ENCODE measurements at places on chromosomes 12 and 14.

GRCh38 chr12:19692091-19692490, 252.8 kb downstream of the AEBP2 start:
- DNase-seq, result no peak

DNA sequence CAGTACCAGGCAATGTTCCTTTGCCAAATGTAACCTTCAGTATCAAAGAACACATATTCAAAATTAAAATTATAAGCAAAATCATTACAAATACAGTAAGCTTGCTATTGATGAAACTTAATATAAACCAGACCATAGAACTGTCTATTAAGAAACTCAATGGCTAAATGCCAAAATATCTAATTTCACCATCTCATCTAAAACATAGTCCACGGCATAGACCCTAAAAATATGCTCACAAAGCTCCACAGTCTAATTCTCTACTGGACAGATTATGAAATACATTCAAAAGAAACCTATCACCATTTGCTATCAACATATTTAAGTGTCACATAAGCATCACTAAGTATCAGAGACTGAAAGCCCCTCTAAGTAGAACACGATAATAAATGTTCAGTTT, 25.2 kb downstream of the DUSP16 start:
- no peak for DNase-seq

GRCh38 chr12:86683568-86684304, 427.5 kb upstream of the MGAT4C start:
- peak; percentile 9 for DNase-seq

- peak; percentile 80 for DNase-seq
Measured at GRCh38 chr14:50018201-50018932, 98.0 kb downstream of the VCPKMT start.

DNA sequence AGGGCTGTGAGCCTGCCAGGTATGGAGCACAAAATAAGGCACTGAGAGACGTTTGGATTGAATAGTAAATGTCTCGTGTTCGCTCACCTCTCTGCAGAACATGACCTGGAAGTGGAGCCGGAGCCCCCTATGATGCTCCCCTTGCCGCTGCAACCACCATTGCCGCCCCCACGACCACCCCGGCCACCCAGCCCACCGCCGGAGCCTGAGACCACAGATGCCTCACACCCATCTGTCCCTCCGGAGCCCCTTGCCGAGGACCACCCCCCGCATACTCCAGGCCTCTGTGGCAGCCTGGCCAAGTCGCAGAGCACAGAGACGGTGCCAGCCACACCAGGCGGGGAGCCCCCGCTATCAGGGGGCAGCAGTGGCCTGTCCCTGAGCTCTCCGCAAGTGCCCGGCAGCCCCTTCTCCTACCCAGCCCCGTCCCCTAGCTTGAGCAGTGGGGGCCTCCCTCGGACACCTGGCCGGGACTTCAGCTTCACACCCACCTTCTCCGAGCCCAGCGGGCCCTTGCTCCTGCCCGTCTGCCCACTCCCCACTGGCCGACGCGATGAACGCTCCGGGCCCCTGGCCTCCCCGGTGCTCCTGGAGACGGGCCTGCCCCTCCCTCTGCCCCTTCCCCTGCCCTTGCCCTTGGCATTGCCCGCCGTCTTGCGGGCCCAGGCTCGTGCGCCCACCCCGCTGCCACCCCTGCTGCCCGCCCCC, 18.7 kb downstream of the SETD1B start:
- DNase-seq, result no peak

DNA sequence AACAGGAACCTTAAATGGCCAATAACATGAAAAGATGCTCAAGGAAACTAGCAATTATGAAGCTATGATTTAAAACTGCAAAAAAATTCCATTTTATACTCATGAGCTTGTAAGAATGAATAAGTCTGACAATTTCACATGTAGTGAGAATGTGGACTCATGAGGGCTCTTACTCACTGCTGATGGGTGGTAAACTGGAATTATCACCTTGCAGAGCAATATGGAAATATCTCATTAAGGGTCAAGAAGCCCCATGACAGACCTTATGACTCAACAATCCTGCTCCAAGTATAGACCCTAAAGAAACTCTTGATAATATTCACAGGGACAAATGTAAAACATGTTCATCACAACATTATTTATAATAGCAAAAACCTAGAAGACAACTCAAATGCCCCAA, 23.5 kb upstream of the SMAGP start:
- DNase-seq, result no peak

DNA sequence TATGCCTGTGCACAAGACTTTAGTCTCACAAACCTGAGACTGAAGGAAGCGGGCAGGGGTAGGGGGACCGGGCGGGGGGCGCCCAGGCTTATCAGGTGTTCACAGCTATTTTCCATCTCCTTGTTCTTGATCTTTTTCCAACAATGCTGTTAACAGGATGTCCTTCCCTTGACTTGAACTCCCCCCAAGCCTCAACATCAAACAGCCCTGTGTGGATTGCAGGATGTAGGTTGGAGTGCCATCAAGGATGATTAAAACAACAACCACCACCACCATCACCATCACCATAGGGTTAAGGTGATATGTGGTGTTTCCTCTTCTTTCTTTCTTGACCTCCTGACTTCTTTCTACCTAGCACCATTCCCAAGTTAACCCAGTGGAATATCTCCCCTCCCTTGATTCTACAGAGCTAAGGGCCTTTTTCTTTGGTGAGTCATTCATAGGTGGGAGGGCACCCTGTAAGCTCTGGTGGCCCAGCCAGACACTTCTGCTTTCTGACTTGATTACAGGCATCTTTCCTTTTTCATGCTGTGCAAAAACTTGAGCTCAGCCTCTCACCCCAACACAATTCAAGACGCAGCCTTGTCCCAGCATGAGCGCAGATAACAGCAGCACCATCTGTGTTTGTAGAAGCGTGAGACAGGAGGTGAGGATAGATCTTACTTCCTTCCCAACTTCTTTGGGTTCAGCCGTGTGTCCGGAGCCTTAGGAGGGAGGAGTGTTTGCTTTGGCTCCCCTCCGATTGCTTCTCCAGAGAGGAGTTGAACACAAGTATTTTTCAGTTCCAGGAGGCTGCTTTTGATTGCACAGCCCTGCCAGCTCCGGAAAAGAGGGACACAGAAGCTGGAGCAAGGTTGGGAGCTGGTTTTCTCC, 26.8 kb downstream of the FLVCR2 start:
- DNase-seq, result no peak

- no peak for DNase-seq
Measured at GRCh38 chr14:93591506-93591905, 160.8 kb downstream of the UNC79 start.

DNA sequence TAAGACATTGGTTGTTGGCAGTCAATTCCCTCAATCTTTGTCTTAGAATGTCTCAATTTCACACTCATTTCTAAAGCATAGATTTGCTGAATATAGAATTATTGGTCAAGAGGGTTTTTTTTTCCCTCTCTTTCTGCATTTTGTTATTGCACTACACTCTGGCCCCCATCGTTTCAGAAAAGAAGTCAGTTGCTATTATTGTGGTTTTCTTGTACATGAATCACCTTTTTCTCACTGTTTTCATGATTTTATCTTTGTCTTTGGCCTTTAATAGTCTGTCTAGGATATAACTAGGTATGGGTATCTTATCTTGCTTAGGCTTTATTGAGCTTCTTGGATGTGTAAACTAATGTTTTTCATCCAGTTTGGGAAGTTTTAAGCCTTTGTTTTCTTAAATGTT, 194.3 kb upstream of the DAAM1 start:
- peak; percentile 66 for DNase-seq

GRCh38 chr12:104048811-104049210, 1.2 kb downstream of the GLT8D2 start:
- DNase-seq, result no peak

GRCh38 chr12:88188180-88188579, 46.1 kb downstream of the TMTC3 start:
- DNase-seq, result peak; percentile 50

GRCh38 chr14:68468437-68469207, 324.2 kb downstream of the ZFP36L1 start:
- peak; percentile 94 for DNase-seq

DNA sequence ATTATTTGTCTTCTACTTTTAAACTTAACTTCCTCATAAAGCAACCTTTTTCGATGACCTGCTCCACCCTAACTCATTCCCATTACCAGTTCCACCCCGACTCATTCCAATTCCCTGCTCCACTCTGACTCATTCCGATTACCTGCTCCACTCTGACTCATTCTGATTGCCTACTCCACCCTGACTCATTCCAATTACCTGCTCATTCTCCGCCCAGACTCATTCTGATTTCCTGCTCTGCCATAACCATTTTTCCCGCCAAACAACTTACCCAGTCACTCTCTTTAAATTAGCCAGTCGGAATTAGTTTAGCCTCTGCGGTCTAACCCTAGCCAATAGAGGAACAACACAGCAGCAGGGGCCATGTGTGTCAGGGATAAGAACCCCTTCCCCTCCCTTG, 249.1 kb downstream of the DPY19L2 start:
- DNase-seq, result peak; percentile 64

- DNase-seq, result no peak
Measured at GRCh38 chr12:65827827-65828231, 3.5 kb downstream of the HMGA2 start.

GRCh38 chr12:130947028-130947613, 6.6 kb upstream of the ADGRD1 start:
- DNase-seq, result no peak

GRCh38 chr14:24136684-24137528, 912 bp downstream of the PSME1 start:
- no peak for DNase-seq

DNA sequence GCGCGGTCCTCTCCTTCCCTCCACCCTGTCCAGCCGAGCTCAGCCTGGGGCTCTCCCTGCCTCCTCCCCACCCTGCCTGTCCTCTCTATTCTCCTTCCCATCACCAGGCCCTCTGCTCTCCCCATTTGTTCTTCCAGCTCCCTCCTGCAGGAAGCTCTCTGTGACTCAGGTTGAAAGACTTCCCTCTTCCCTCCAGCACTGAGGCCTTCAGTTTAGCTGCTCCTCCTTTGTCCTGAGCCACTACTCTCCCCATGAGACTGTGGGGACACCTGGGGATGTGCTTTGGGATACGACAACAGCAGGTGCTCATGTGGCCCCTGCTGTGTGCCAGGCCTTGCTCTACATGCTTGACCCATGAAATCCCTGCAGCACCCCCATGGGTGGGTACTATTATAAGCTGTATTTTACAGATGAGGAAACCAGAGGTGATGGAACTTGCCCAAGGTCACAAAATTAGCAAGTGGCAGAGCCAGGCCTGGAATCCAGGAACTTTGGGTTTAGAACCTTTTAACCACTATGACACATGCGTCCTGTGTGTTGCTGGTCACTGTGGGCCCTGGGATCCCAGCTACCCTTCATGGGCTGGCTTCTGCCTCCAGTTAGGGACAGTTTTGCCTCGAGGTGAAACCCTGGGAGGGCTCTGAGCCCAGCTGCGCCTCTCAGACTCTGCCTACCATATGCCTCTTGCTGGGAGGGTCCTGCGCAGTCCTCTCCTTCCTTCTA, 5.5 kb downstream of the KRT80 start:
- DNase-seq, result peak; percentile 97

- DNase-seq, result no peak
Measured at GRCh38 chr12:68340404-68341270, 8.5 kb upstream of the MDM1 start.

DNA sequence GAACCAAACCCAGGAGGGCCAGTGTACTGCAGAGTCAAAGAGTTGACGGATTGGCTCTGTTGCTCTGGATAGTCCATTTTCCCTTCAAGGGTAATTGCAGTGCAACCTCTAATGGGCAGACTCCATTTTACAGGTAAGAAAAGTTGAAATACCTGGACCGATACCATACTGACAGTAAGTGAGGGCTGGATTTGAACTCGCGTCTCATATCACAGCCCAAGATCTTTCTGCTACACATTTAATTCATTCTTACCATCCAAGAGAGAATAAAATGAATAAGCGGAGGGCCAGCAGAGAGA, 356 bp upstream of the ZC3H14 start:
- no peak for DNase-seq

GRCh38 chr14:24279301-24280186, 8.1 kb upstream of the RABGGTA start:
- DNase-seq, result peak; percentile 32

DNA sequence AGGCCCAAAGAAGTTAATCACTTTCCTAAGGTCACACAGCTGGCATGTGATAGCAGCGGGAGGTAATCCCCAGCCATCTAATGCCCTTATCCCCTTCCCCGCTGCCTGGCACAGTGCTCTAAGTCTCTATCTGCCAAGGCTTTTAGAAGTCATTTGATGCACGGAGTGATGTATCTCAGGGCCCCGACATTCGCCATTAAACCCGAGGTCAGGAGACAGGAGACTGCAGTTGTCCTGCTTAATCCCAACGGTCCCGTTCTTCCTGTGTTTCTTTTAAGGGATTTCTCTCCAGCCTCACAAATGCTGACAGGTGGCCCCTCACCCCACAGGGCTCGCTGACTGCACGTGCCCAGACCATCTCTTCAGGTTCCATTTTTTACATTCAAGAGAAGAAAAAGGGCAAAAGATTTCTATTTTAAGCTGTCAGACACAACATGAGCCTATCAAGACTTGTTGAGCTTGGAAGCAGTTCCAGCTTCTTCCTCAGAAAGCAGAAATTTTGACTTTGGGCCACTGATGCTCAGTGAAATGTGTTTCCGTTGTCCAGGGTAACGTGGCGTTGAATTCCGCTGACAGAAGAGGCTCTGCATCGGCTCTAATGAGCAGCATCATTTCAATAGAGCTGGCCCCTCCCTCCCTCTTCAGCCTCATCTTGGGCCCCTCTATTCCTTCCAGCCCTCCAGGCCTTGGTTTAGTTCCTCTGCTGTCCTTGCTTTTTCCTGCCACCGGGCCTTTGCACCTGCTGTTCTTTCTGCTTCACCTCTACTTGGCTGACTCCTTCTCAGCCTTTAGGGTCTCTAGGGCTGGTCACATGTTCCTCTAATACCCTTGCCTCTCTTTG, 171.5 kb downstream of the CHST11 start:
- no peak for DNase-seq

DNA sequence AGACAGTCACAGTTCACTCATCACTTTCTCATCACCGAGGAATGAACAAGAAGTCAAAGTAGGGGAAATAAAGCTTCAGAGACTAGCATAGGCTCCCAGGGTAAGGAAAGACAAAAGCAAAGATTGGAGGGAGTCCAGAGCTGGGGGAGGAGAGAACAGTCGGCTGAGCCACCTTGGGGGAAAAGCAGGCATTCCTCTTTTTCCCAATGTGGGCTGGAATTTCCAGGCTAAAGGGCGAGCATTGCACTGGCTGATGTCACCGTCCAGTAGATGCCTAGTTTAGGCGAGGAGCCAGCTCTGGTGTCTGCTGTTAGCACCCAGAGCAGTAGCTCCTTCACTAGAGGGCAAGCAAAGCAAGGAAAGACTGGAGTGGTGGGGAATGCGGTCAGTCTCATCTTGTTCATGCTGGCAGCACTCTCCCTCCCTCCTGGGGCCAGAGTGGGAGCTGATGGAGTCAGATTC, 8.5 kb upstream of the KRT75 start:
- peak; percentile 94 for DNase-seq

DNA sequence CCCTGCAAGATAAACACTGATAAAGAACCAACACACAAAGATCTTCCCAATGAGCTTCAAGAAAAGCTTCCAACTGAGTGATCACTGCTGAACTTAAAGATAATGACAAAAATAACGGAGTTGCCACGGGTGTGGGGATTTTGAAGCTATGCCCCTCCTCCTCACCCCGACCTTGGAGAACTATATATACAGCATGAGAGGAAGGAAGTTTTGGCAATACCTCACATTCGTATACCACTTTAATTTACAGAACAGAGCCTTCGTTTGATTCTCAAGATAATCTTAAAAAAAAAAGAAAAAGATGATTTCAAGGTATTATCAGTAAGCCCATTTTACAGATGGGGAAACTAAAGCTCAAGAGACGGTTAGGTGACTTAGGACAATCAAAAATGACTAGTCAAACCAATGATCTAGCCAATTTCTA, 715 bp downstream of the NEK9 start:
- peak; percentile 5 for DNase-seq

GRCh38 chr12:3632754-3633153, 120.2 kb downstream of the CRACR2A start:
- no peak for DNase-seq
